Cardiac septum (tissue), 1 donor: ENCODE measurements at places on chromosomes 16 and 17.

DNA sequence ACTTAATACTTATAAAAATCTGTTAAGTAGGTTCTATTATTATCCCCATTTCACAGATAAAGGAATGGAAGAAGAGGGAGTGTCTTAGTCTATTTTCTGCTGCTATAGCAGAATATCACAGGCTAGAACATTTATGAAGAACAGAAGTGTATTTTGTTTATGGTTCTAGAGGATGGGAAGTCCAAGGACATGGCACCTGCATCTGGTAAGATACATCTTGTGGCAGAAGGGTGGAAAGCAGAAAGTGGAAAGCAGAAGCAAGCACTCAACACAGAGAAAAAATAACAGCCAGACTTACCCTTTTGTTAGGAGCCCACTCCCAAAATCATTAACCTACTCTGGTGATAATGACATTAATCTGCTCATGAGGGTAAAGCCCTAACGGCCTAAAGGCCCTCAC is 422.4 kb downstream of the NPIPA8 start:
- no peak for DNase-seq

GRCh38 chr17:82013341-82013740 is 9.3 kb downstream of the CENPX start:
- peak; percentile 86 for DNase-seq

DNA sequence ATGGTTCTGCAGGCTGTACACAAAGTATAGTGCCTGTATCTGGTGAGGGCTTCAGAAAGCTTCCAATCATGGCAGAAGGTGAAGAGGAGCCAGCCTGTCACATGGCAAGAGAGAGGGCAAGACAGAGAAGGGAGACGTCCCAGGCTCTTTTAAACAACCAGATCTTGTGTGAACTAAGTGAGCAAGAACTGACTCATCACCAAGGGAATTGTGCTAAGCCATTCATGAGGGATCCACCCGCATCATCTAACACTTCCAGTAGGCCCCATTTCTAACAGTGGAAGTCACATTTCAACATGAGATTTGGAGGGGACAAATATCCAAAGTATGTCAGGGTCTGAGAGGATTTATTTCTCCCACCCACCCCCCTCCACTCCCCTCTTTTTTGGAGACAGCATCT is 56.2 kb upstream of the ELAC2 start:
- no peak for DNase-seq

- no peak for DNase-seq
Measured at GRCh38 chr16:49726155-49726554, 129.8 kb downstream of the ZNF423 start.
